Activated T-helper 9 cell treated with anti-CD3 and anti-CD28 coated beads, Interleukin-2, amount 50 U/mL, for 16 hours (primary cell): ENCODE measurements at places on chromosomes 5 and 9.

DNA sequence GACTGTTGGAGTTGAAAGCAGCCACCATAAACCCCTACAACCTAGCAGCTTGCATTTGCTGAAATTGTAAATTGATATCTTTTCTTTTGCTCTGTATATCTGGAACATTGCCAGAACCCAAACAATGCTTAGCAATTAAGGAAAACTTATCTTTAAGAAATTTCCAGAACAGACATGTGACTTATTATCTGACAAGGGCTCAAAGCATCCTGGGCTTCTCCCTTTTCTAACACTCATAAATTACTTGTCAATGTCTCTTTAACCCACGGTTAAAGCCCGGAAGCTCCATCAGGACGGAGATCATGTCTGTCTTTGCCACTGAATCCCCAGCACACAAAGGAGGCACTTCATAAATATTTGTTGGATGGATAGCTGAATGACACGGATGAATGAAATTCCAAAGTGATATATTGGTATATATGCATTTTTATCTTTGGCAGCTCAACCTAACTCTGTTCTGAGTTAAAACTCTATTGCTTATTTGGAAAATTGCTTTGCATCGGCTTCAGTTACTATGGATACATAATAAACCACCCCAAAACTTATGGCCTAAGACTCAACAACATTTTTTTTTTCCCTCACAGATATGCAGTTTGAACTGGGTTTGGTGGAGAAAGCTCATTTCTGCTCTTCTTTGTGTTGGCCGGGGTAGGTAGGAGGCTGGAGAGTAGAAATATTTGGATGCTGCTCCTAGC is 103.1 kb upstream of the CLINT1 start:
- DNase-seq: no peak

GRCh38 chr5:125298258-125298657 is 551.8 kb upstream of the ZNF608 start:
- DNase-seq: no peak

DNA sequence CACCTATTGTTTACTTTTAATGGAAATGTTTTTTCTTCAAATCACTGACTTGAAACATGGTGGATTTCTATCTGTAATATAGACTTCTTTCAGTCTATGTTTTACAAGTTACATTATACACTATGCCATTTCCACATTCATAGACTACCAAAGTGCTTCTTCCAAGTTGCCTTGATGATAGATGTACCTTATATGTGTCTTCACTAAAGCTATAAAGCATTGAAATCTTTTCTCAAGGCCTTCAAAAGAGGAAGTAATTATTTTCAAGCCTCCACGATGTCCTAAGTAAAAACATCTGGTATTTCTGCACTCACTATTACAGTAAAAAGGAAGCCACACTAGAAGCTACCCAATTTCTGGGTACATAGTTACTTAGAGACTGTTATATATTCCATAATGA is 113.3 kb downstream of the FGF10 start:
- no peak for DNase-seq

GRCh38 chr5:73419465-73420390 is 28.8 kb downstream of the FOXD1 start:
- no peak for DNase-seq

DNA sequence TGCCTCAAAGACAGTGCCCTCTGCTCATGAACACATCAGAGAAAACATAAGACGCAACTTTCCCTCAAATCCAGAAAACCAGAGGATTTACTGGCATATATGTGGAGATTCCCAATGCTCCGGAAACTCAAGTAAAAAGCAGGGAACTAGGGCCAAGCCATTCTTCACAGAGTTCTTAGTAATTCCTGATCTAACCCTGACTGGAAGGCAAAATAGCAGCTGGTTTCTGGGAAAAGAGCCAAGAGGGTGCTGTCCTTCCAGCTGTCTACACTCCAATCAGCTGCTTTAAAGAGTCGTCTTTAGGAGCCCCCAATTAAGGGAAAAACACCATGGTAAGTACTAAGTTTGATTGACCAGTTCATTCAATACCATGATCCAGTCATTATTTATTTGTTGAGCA is 49.6 kb downstream of the GNA14 start:
- no peak for DNase-seq

GRCh38 chr5:112737070-112737462 is 619 bp upstream of the APC start:
- no peak for DNase-seq

DNA sequence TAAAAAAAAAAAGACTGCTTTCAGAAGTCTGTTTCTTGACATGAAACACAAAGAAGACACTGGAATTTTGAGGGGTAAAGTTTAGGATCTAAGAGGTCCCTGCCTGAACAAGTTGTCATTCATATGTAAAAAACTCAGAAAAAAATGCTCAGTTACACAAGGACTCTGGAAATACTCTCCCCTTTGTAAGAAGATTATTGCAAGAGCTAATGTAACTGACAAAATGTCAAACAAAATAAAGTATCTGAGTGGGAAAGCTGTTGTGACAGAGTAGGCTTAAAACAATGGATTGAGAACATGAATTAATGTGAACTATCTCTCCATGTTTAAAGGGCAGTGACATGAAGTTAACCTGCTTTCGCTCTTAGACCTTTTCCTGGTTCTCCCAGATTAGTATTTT is 416.7 kb upstream of the TYRP1 start:
- no peak for DNase-seq
